Effector memory CD4-positive, alpha-beta T cell (primary cell): ENCODE measurements at places on chromosomes 3 and 15.

GRCh38 chr15:82017656-82018055 lies 28.2 kb downstream of the MEX3B start:
- no peak for DNase-seq

- no peak for DNase-seq
Observed at GRCh38 chr3:152139651-152140050, 129.1 kb upstream of the MBNL1 start.

DNA sequence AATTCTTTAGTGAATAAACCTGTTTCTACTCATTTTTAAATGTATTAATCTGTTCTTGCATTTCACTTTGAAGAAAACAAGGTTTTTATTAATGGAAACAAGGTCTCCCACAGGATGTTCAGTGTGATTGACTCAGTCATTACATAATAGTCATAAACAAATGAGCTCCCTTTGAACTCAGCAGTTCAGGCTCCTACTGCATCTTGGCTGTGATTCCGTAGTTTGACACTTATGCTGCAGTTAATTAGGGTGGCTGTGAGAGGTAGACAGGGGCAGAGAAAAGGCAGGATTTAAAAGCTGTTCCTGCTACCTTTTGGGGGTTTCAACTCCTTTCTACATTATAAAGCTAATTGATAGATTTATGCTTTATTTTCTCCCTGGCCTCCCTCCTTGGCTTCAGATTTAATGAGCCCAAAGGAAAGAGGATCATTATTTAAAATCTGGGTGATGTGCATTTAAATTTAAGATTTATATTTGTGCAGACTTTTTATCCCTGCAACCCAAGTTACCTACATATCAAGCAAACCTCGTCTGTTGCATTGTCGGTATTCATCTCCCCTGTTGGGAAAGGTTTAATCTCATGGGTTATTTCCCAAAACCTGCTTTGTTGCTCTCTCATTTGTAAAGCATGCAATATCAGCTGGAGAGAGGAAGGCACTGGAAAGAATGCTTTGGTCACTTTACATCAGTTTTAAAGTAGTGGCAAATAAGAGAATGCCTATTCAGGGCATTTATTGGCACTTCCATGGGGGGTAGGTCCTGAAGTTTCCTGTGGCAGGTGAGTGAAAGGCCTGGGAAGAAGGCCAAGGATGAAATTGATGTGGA lies 345.0 kb upstream of the NR2E3 start:
- no peak for DNase-seq

DNA sequence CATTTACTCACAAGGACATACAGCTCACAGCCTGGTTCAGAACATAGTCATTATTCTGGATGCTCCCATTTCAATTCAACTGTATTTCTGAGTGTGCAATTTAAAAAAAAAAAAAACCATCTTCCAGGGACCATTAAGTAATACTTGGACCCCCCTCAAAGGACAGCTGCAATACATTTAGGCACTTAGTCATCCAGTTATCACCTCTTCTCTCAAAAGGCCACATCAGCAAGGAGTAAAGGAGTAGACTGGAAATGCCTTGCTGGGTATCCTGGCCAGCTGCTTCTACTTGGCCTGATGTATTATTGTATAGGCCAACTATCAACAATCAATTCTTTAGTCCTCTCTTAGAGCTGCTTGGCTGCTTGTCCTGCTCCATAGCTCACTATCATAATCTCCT lies 211.4 kb upstream of the SETMAR start:
- DNase-seq = no peak

GRCh38 chr15:94677202-94677790 lies 445.9 kb downstream of the MCTP2 start:
- DNase-seq = no peak

- DNase-seq = no peak
Observed at GRCh38 chr3:81846988-81847387, 85.5 kb upstream of the GBE1 start.

DNA sequence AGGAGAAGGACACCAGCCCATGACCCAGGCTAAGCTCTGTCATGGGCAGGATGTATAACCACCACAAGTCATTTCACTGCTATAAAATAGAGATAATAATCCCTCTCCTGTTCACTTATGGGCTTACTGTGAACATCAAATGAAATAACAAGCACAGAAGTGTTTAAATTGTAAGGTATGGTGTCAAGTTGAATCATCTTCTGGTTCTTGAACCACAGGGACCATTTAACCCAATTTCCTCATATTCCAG lies 44.3 kb upstream of the TLE3 start:
- DNase-seq = no peak

- no peak for DNase-seq
Observed at GRCh38 chr3:150117076-150117475, 146.4 kb upstream of the PFN2 start.

DNA sequence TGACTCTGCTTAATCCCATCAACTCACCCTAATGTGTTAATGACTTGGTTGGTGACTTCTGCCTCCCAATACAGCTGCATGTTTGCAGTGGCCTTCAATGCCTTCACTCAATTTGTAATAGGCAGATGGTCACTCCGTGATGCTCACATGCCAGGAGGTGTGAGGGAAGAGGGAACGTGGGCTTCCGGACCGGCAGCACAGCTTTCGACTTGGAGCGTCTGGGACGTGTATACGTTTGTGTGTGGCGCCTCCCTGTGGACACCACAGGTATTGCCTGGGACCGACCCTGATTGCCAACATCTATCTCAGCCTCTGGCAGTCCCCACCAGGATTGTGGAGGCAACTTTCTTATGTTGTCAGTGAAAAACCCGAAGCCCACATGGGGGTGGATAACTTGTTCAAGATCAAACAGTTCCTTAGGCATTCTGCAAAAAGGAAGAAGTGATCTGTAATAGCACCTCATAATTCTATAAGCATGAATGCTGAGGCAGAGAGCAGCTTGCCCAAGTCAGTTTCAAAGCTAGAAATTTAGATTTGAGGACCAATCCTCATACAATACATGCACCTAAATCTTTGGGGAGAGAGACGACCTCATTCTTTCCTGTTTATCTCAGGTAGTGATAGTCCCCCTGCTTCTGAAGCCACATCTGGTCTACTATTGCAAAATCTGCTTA lies 16.9 kb downstream of the MRPL46 start:
- DNase-seq = peak; percentile 21

- DNase-seq = no peak
Observed at GRCh38 chr3:123489400-123490004, 40.6 kb upstream of the ADCY5 start.

- DNase-seq = no peak
Observed at GRCh38 chr3:160618878-160619277, 53.5 kb upstream of the KPNA4 start.

GRCh38 chr15:73941044-73941443 lies 14.8 kb downstream of the LOXL1 start:
- no peak for DNase-seq

GRCh38 chr15:61474796-61475195 lies 245.7 kb upstream of the RORA start:
- DNase-seq = no peak

DNA sequence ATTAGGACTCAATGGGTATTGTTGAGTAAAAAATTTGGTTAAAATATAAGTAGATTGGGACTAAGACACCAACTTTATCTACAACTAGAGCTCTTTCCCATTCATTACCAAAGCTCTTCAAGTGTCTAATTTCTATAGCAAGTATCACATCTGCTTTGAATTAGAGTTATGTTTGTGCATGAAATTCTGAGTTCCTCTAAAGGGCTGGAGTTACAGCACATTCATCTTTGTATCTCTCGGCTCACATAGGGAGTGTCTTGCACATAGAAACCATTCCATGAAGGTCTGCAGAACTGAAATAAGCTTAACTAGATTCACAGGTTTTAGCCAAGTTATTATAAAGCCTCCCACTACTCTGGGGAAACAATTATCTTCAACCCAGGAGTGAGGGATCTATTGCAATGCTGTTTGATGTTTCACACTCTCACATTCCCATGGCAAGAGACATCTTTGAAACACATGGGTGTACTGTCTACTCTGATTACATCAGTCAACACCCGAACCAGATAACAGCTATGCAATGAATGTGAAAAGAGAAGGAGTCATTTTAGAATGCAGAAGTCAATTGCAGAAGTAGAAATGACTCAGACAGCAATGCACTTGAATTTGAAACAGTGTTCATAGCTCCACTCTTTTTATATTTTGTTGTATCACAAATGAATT lies 93.1 kb upstream of the KBTBD8 start:
- no peak for DNase-seq

DNA sequence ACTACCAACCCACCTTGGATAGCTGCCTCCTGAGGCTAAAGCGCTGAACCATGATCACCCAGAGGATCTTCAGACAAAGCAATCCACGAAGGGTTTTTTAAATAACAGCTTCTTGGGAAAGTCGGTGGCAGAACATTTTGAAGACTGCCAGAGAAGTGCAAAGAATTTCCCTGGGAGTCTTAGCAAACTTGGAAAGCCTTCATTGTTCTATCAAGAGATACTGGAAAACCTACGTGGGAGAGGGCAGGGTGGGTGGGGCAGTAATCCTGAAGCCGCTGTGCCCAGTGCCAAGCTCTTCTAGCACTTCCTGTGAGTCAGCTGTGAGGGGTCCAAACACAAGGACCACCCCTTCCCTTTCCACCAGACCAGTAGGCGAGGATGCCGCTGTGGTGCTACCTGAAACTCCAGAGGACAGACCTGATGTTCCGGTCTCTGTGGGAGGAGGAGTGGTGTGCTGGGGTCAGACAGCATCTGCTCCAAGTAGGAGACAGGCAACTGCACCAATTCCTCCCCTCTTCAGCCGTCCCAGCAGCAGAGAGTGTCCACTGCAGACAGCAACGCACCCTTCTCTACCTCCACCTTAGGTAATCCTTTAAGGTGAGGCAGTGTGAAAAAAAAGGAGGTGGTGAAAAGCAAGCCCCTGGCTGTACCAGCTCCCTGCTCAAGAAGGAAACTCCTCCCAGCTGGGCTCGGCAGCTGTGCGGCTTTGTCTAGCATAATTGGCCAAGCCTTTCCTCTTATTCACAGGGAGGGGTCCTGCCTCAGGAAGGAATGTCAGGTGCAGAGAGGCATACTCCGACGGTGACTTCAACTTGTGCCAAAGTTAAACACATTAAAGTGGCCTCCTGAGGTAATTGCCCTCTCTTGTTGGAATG lies 99.0 kb downstream of the TMCC1 start:
- DNase-seq = no peak

DNA sequence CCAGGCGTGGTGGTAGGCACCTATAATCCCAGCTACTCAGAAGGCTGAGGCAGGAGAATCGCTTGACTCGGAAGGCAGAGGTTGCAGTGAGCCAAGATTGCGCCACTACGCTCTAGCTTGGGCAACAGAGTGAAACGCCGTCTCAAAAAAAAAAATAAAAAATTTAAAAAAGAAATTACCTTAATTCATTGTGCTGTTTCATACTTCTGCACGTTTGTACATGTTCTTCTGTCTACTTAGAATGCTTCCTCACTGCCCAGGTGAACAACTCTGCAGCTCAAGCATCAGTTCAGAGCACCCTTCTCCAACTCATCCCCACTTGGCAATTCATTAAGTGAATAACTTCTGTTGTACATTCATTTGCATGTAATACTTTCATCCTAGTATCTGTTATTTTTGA lies 14.0 kb downstream of the CAPN7 start:
- no peak for DNase-seq

GRCh38 chr15:48458876-48459275 lies 127.6 kb downstream of the DUT start:
- no peak for DNase-seq

GRCh38 chr15:89528757-89529352 lies 32.5 kb upstream of the RHCG start:
- DNase-seq = no peak

- DNase-seq = no peak
Observed at GRCh38 chr3:67048067-67048714, 50.1 kb downstream of the KBTBD8 start.

DNA sequence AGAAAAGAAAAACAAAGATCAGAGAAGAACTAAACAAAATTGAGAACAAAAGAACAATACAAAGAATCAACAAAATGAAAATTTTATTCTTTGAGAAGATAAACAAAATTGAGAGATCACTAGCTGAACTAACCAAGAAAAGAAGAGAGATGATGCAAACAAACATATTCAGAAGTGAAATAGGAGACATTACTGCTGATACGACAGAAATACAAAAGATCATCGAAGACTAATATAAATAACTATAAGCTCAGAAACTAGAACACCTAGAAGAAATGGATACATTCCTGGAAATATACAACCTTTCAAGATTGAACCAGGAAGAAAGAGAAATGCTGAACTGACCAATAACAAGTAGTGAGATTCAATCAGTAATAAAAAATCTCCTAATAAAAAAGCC lies 533.1 kb upstream of the PPP2R3A start:
- DNase-seq = no peak

GRCh38 chr3:191138937-191139336 lies 60.1 kb upstream of the OSTN start:
- DNase-seq = no peak

- no peak for DNase-seq
Observed at GRCh38 chr3:18153571-18154173, 271.5 kb downstream of the SATB1 start.

DNA sequence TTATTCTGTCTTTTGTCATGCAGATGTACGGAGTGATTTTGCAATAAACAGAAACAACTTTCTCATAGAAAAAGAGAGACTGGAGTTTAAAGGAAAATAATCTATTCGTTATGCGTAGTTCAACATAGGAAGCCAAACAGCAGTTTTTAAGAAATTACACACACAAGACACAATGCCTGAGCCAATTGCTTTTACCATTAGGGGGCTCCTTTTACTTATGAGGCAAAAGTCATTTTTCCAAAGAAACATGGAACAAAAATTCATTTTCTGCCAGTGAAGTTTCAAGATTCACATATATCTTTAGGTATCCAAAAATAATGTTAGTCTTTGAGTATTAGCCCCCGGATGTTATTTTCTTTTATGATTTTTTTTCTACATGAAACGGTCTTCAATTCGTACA lies 10.7 kb downstream of the CNTN6 start:
- DNase-seq = no peak

- DNase-seq = no peak
Observed at GRCh38 chr15:99409097-99409473, 156.7 kb upstream of the MEF2A start.

DNA sequence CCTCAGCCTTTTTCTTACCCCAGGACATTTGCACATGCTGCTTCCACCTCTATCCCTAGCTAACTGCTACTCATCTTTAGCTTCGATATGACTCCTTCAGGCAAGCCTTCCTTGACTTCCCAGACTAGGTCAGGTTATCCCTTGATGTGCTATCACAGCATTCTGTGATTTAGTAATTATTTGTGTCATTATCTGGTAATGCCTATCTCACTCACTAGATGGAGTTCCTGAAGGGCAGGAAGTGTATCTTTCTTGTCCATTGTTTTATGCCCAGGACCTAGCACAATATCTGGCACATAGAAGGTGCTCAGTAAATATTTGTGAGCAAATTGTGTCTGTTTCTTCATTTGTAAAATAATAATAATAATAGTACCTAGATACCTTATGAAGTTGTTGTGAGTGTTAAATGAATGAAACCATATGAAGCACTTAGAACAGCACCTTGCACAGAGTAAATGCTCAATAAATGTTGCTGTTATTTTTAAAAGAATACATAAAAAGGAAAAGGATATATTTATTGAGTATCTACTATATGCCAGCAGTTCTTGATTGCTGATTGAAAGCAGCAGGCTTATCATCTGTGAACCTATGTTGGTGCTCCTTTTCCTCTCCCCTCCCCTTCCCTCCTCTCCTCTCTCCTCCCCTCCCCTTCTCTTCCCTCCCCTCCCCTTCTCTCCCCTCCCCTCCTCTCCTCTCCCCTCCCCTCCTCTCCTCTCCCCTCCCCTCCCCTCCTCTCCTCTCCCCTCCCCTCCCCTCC lies 31.5 kb downstream of the SQOR start:
- no peak for DNase-seq
